ENCODE measurements at places on chromosomes 3 and 15. TPM values are rescaled to one million over a fixed set of nuclear protein-coding genes. Genes with fewer than 3 reads are reported as not detected.

DNA sequence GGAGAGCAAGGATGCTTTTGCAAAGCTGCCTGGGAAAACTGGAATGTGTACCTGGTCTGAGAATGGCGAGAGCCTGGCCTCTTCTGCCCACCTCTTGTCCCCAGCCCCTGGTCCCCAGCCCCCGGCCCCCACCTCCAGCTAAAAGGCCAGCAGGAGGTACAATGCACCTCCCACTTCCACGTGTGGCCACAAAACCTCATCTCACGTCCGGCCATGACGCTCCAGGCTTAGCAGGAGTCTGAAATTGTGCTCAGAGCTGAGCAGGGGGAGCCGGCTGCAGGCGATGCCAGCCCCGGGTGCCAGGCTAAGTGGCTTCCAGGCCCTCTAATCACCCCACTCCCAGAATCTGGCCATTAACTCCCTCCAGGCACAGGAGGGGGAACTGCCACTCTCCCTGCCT lies 83.1 kb upstream of the PRR20G start:
- H3K4me3 ChIP-seq = no peak overlapping the region
- H3K27ac ChIP-seq = no peak overlapping the region
- no peak for DNase-seq
- no peaks in the 10 kb centered on the region for H3K27me3 ChIP-seq
- H3K4me1 ChIP-seq = no peaks in the 10 kb centered on the region

GRCh38 chr3:140013220-140013619 lies 78.2 kb downstream of the CLSTN2 start:
- no peaks in the 10 kb centered on the region for H3K27me3 ChIP-seq
- no peak overlapping the region for H3K4me3 ChIP-seq
- no peak for DNase-seq
- H3K27ac ChIP-seq = no peak overlapping the region

GRCh38 chr3:156642750-156643728 lies 31.4 kb upstream of the TIPARP start:
- no peaks in the 10 kb centered on the region for H3K27me3 ChIP-seq
- peaks cover 16% of the 10 kb centered on the region for H3K4me1 ChIP-seq
- no peak overlapping the region for H3K4me3 ChIP-seq
- no peaks in the 10 kb centered on the region for H3K36me3 ChIP-seq

Gene CCR3
- total RNA-seq = not detected

Gene SCG5
- 0.24 TPM for total RNA-seq

GRCh38 chr3:55000546-55000945 lies 72.7 kb upstream of the LRTM1 start:
- no peaks in the 10 kb centered on the region for H3K4me1 ChIP-seq
- H3K27me3 ChIP-seq = no peaks in the 10 kb centered on the region
- H3K4me3 ChIP-seq = no peak overlapping the region
- H3K27ac ChIP-seq = no peak overlapping the region
- H3K36me3 ChIP-seq = no peaks in the 10 kb centered on the region

Gene PLA2G4E
- not detected for total RNA-seq

- H3K27ac ChIP-seq = no peak overlapping the region
- no peaks in the 10 kb centered on the region for H3K27me3 ChIP-seq
- H3K4me3 ChIP-seq = no peak overlapping the region
- H3K4me1 ChIP-seq = no peaks in the 10 kb centered on the region
These were observed 98.5 kb upstream of the SLC2A2 start for GRCh38 chr3:171125010-171125409.

Gene ALDH1A2
- not detected for total RNA-seq

Gene PIERCE2
- not detected for total RNA-seq

DNA sequence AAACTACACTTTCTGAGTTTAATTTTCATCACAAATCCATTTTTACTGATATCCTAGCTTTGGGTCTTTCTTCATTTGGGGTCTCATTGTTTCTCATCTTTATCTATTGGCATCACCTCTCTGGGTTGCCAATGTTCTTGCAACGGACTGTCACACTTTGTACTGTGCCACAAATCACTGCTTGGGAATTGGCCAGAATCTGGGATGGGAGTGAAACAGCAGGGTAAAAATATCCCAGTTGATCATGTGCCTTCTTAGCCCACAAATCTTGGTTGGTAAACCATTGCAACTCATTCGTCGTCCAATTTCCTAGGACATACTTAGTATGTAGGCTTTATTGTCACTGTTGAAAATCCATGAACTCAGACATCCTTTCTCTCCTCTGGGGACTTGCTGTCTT lies 698.5 kb downstream of the OTOL1 start:
- H3K27me3 ChIP-seq = no peaks in the 10 kb centered on the region
- no peak overlapping the region for H3K4me3 ChIP-seq
- no peak overlapping the region for H3K27ac ChIP-seq
- H3K36me3 ChIP-seq = no peaks in the 10 kb centered on the region

DNA sequence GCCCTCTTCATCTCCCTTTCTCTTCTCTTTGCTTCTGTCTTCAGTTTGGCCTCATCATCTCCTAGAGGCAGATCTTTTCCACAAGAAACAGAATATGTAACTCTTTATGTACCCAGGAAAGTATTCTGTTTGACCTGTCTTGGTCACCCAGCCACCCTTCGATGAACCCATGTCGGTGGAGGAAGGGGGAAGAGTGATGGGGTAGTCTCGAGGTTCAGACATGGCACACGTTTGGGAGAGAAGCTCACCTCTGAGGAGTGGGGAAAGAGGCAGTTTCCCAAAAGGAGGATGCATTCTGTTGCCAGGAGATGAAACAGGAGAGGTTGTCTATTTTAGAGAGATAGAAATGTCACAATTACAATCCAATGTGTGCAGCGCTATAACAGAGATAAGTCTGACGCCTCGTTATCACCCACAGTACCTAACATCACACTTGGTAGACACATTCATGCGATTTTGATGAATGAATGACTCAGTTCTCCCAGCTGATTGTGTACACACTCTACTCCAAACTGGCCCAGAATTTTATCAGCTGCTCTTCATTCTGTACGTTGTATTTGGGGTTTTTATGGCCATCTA lies 722 bp upstream of the CCDC50 start:
- H3K4me1 ChIP-seq = no peaks in the 10 kb centered on the region
- no peaks in the 10 kb centered on the region for H3K36me3 ChIP-seq
- DNase-seq = no peak
- H3K27me3 ChIP-seq = no peaks in the 10 kb centered on the region
- H3K4me3 ChIP-seq = peak overlapping the region; percentile 14

- no peak for DNase-seq
- H3K4me3 ChIP-seq = no peak overlapping the region
- H3K36me3 ChIP-seq = no peaks in the 10 kb centered on the region
- H3K27me3 ChIP-seq = no peaks in the 10 kb centered on the region
- no peaks in the 10 kb centered on the region for H3K4me1 ChIP-seq
These were observed 44.4 kb upstream of the B3GALNT1 start for GRCh38 chr3:161149529-161149928.

DNA sequence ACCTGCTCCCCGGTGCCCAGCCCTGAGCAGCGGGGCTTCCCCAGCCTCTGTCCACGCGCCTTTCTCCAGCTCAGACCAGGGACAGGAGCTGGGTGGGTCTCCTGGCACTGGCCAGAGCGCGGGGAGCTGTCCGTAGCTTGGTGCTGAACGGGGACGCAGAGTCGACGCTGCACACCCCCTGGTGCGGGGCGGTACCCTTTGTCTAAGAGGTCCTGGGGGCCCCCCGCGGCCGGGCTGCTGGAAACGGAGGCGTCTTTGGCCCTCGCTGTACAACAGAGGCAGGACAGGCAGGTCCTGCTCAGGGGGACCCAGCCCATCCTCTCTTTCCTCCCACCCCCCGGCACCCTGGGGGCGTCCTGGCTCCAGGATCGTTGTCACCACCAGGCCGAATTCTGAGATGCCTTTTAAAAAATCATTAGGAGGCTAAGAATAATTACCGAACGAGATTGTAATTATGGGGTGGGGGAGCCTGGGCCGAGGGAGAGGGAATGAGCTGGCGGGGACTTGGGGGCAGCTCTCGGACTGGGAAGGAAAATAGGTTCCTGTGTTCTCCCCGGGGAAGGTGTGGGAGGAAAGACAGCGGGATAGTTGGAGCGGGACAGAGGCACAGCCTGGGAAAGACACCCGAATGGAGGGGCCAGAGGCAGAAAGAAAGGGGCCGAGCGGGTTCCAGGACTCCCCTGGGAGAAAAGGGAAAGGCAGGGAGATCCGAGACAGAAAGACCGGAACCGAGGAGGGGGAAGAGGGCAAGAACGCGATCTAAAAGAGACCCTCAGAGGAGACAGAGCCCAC lies 4.1 kb upstream of the SKOR1 start:
- H3K36me3 ChIP-seq = no peaks in the 10 kb centered on the region
- H3K27ac ChIP-seq = no peak overlapping the region
- no peak for DNase-seq
- H3K4me3 ChIP-seq = no peak overlapping the region

DNA sequence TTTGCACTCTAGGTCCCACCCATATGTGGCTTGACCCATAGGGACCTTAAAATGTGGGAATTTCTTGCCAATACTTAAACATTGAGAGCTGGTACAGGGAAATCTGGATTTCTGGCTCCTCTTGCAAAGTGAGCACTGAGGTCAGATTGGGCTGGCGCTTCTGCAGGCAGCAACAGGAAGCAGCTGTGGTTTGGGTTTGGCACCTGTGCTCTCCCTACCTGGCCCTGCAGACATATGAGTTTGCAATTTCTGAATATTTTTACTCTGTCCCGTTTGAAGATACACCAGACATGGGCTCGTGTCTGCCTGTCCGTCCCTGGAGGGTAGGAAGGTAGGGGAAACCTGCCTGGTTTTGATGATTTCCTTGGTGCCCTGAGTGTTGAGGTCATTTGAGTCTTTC lies 74.8 kb upstream of the SEC13 start:
- no peaks in the 10 kb centered on the region for H3K27me3 ChIP-seq
- H3K36me3 ChIP-seq = no peaks in the 10 kb centered on the region
- no peak overlapping the region for H3K27ac ChIP-seq
- peaks cover 35% of the 10 kb centered on the region for H3K4me1 ChIP-seq

DNA sequence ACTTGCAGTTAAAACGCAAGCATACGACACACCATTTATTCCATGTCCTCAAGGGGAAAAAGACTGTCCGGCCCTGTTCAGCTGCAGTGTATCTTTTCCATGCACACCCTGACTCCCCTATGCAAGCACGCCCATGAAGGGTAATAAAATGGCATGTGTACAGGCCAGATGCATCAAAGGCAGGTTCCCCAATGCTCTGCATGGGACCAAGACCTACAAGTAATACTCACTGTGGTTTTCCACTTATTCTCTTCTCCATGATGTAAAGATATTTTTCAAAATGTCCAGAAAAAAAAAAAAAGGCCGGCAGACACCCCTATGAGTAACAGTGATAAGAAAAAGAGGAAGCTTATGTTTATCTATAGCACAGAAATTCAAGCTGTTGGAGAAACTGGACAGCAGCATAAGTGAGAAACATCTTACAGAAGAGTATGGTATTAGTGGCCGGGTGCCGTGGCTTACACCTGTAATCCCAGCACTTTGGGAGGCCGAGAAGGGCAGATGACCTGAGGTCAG lies 70.8 kb downstream of the MCF2L2 start:
- DNase-seq = no peak
- H3K4me1 ChIP-seq = no peaks in the 10 kb centered on the region
- H3K27me3 ChIP-seq = no peaks in the 10 kb centered on the region
- no peaks in the 10 kb centered on the region for H3K36me3 ChIP-seq
- no peak overlapping the region for H3K4me3 ChIP-seq

Gene PIGZ
- 0.31 TPM for total RNA-seq

- no peak overlapping the region for H3K27ac ChIP-seq
These were observed 53.1 kb upstream of the XCR1 start for GRCh38 chr3:46080124-46080968.

GRCh38 chr3:86051058-86051457 lies 939.9 kb downstream of the VGLL3 start:
- no peak overlapping the region for H3K4me3 ChIP-seq
- H3K4me1 ChIP-seq = no peaks in the 10 kb centered on the region
- H3K36me3 ChIP-seq = no peaks in the 10 kb centered on the region
- no peak overlapping the region for H3K27ac ChIP-seq
- H3K27me3 ChIP-seq = no peaks in the 10 kb centered on the region
- no peak for DNase-seq

Gene CHRD
- not detected for total RNA-seq

Gene HYPK
- 28.5 TPM for total RNA-seq

Gene CX3CR1
- total RNA-seq = 0.74 TPM

DNA sequence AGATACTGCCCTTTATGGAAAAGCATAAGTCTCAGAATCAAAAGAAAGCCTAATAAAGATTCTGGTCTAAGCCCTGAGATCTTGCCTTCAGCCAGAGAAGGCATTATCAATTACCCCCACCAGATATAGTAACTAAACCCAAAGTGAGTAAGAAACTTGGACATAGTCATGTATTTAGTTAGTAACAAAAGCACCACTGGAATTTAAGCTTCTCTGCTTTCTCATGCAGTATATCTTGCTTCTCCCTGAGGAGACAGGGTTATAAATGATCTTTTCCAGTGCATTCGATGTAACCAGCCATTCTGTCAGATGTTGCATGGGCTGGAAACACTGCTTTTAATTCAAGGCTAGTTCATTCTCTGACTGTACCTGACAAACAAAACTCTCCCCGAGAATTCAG lies 946.7 kb downstream of the NAALADL2 start:
- H3K27me3 ChIP-seq = no peaks in the 10 kb centered on the region
- no peaks in the 10 kb centered on the region for H3K36me3 ChIP-seq
- DNase-seq = no peak
- H3K4me3 ChIP-seq = no peak overlapping the region
- H3K4me1 ChIP-seq = no peaks in the 10 kb centered on the region

DNA sequence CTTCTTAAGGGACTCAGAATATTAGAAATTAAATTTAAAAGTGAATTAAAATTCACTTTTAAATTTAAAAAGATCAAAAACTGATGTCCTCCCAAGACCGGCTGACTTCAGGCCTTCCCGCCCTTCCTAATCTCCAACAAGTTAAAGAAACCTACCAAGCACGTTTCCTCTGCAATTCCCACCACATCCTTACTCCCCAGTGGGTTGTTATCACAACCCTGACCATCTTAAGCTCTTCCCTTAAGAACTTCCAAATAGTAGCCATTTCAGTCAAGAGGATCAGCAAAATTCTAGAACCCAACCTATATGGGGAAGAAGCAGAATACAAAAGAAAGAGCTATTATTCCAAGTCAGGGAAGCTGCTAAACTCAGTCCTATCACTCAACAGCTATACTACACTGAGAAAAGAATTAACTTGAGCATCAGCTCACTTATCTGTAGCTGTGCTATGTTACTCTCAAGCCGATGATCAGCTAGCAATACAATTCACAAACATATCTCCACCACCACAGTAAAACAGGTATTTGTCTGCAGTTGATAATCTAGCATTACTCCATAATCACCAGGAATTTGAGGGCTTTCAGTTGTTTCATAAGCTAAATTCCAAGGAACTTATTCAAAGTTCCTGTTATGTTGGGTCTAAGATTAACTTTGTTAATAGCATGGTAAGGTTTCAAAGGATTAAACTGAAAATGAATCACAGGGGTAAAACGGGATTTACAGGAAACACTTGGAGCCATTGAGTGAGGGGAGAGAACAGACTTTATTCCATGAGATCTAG lies 14.3 kb downstream of the ABCC5 start:
- no peaks in the 10 kb centered on the region for H3K27me3 ChIP-seq

Gene DNAH12
- 0.13 TPM for total RNA-seq

GRCh38 chr3:60801307-60801706 lies 449.9 kb downstream of the FHIT start:
- H3K27ac ChIP-seq = no peak overlapping the region
- H3K36me3 ChIP-seq = no peaks in the 10 kb centered on the region
- no peak for DNase-seq
- no peak overlapping the region for H3K4me3 ChIP-seq
- H3K27me3 ChIP-seq = no peaks in the 10 kb centered on the region

Data from CD8-positive, alpha-beta memory T cell (primary cell).